Activated CD4-positive, alpha-beta T cell treated with anti-CD3 and anti-CD28 coated beads for 48 hours (primary cell): ENCODE measurements at places on chromosomes 2 and 18.

DNA sequence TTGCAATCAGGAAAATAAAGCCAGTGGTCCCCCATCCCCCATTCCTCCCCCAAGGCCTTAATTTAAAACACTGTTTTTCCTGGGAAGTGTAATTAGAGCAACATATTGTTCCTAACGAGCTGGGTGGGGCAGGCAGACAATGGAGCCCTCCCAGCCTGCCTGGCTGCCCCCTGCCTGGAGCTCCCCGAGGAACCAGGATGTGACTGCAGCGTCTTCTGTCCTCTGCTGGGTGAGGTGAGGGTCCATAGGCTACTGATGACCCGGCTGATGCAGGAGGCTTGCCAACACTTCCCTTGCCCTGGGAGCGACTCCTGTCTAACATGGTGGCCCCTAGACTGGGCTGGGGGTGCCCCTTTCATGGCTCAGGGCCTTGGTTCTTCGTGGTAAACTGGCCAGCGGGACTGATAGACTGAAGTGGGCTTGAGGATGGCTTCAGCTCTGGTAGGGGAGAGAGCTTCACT, 152.4 kb downstream of the DYSF start:
- DNase-seq: no peak

DNA sequence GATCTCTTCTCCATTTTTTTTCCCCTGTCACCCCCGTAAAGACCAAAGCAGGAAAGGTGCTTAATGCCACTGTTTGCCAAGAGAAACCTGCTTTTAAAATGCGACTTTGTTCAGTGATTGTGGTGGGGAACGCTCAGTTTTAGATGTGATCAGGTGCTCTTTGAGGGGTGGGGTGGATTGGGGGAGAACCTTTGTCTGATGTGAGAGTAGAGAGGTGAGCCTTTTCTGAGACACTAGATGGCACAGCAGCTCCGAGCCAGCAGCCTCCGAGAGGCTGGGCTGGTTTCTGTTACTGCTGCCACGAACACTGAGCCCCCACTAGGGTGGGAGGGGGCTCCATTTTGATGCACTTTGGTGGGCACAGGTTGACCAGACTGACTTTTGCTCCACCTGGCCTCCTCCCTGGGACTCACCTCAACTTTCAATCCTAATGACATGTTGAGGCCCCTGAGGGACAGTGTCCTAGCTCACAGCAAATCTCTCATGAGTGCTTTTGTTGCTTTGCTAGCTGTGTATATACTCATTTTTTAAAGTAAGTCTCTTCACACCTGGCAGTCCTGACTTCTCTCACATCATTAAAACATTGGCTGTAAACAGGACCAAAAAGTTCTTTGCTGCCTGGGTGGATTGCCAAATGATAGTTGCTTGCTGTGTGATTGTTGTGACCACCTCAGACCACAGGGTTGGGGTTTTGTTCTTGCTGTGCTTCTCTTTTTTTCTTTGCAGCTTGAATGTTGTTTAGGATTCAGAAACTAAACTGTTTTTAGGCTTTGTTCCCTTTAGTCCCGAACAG, 98.2 kb upstream of the MAP3K20 start:
- no peak for DNase-seq

DNA sequence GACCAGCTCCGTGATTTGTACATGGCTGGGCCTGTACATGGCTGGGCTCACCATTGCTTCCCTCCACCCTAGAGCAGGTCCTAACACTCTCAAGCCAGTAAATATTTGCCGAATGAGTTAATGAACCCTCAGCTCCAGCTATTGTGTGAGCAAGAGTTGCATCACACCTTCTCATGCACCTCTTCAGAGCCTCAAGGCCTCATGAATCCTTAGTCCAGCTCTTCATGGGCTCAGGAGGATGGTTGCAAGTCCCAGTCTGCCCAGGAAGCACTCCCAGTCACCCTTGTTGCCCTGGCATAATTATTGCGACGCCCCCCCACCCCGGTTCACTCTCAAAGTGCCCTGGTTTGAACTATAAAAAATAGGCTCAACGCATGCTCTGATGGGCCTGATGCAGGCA, 30.1 kb upstream of the GNAL start:
- no peak for DNase-seq

GRCh38 chr2:162379719-162380580, 36.0 kb downstream of the GCA start:
- no peak for DNase-seq

DNA sequence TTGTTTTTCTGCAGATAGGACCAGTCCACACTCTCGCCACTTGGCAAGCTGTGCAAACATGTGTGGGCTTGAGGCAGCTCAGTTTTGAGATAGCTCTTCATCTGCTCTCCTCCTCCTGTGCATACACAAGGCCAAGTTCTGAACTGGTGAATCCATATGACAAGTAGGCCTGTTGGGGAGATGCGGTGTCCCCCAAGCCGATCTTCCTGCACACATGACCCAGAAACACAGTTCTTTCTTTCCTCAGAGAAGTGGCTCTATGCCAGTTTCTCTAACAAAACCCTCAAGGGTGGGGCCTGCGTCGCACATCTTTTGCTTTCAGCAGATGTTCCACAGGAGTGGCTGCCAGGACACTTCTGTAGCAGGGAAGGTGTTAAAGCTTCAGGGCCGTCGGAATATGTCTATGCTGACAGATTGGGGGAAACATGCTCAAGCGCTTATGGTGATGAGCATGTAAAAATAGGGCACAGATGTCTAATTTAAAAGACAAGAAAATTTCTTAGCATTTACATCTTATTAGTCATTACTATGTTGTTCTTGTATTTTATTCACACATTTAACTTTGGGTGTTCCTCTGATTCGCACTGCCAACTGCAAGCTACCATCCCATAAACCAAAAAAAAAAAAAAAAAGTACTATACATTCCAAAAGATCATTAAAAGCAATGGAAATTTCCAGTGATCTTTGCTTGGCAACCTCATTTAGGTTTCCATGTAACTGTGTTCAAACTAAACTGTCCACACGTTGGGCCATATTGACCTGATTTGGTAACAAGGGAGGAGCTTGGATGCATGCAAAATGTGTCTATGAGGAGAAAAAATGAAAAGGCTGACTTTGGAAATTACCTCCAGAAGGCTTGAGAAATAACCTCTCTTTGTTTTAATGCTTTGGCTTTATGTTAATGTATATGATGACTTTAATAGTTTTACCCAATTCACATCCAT, 1055.5 kb upstream of the KLHL29 start:
- no peak for DNase-seq

DNA sequence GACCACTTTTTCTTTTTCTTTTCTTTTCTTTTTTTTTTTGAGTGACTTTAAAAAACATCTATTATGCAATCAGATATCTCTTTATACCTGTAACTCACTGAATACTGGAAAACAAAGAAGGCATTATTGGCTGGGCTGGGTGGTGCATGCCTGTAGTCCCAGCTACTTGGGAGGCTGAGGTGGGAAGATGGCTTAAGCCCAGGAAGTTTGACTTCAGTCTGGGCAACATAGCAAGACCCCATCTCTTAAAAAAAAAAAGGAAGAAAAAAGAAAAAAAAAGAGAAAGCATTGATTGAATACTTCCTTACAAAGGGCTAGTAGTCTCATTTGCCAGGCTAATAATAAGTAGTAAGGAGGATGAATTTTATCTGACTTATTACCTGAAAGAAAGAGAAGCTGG, 2.7 kb upstream of the MTCL1 start:
- no peak for DNase-seq

DNA sequence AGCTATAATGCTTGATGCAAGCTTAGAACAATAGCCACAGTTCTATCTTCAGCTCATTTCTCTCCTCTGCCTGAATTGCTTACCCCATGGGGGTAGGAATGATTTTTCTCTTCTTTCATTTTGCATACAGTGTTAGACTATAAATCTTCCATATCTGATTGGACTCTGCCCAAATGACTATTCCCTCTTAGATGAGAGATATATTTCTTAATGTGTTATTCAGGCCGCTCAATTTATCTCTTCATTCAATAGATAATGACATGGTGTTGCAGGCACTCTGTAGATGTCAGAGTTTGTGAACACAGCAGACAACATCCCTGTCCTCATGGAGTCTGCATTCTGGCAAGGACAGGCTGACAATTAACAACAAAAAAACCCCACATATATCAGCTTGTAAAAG, 443.7 kb upstream of the CELF4 start:
- DNase-seq: no peak

DNA sequence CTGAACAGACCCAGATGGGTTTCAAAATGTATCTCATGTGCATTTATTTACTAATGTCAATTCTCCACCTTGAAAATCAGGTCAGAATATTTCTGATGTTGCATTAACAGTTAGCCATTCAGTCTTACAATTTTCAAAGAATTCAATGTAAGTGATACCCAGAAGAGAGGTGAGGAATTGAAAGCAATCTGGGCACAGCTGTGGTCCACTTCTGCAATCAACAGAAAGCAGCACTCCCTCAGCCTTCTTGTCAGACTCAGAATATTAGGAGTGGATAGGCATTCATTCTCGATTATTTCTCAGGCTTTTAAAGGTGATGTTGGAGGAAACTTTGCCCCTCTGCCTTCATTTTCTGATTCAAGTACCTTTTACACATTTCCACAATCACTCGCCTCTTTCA, 15.7 kb downstream of the CCL20 start:
- no peak for DNase-seq

GRCh38 chr2:55229221-55229620, 2.9 kb downstream of the CLHC1 start:
- DNase-seq: no peak

- no peak for DNase-seq
These were observed 1.7 kb downstream of the CYTIP start for GRCh38 chr2:157442191-157442590.

GRCh38 chr2:197152451-197153228, 157.9 kb downstream of the ANKRD44 start:
- no peak for DNase-seq

DNA sequence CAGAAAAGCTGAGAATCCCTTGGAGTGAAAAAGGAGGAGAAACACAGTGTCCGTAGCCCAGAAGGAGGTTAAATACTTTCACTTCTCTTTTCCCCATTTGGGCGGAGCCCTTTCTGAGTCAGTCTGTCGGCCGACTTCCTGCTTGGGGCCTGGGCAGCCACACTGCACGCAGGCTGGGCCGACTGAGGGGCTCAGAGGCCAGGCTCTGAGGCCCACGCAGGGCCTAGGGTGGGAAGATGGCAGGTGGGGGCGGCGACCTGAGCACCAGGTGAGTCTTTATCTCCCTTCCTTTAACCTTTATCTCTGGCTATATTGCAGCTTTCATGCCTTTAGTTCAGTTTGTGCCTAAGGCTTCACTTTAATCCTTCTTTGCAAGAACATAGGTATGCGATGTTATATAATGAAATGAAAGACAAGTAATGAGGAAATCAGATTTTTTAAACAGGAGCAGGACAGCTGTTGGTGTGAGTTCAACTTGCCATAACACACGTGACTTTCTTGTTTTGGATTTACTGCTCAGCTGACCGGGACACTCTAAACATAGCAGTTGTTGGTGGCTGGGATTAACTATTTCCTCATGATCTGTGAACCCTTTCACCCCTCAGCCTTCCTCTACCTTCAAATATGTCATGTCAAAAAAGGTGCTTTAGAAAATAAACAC, at the start of gene SP100:
SP100 (plus strand) TSS at position 141 of the 661 bp plus-strand sequence; CDS start at position 237, 96 bp downstream.
- DNase-seq: peak; percentile 81

DNA sequence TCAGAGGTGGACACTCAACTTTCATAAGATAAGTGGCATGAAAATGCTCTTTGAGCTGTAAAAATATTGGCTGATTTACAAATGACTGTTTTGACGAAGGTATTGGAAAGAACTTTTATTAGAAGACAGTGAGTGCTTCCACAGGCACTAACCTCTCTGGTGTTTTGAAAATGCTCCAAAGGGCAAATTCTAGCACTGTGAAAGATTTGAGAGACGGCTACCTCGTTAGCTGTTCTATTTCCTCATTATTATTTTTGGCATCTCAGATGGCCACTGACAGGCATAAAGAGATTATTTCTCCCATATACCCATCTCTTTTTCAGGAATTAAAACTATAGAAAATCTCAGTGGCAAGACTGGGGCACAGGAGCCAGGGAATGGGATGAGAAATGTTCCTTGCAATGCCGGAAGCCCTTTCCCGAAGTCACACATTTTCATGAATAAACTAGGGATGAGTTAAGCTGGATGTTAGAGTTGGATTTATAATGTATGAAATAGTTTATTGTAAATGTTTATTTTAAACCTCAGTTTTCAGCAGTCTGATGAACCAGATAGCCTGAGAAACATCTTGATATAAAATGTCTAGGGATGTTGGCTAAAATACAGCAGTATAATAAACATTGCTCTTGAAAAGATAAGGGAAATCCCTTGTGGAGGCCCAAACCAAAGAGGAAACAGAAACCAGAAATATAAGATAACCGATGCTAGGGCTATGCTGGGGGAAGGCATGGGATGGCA, 175.7 kb downstream of the ASB1 start:
- no peak for DNase-seq

- DNase-seq: no peak
These were observed 79.6 kb downstream of the KLF7 start for GRCh38 chr2:207086136-207086535.

- no peak for DNase-seq
These were observed at the start of gene ABCB11 for GRCh38 chr2:169031202-169031601. Gene ABCB11 (minus strand): TSS chr2:169031324. CDS start chr2:169018125, 13,199 bp downstream.

DNA sequence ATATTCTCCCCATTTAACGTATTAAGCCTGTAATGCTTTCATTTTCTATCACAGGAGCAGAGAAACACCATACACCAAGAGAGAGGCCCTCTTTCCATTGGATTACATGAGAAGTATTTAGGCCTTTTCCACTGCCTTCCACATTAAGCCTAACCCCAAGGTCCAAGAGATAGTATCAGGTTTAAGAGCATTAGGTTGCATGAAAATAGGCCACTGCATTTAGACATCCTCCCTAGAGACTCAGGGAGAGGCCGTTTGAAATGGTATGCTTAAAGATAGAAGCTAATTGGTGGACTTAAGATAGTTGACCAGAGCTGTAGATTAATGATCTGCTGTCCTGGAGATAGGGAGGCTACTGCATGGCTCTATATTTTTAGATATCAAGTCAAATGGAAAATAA, 128.5 kb upstream of the PTPRM start:
- DNase-seq: no peak

GRCh38 chr2:86562485-86562921, 740 bp downstream of the CHMP3 start:
- no peak for DNase-seq

DNA sequence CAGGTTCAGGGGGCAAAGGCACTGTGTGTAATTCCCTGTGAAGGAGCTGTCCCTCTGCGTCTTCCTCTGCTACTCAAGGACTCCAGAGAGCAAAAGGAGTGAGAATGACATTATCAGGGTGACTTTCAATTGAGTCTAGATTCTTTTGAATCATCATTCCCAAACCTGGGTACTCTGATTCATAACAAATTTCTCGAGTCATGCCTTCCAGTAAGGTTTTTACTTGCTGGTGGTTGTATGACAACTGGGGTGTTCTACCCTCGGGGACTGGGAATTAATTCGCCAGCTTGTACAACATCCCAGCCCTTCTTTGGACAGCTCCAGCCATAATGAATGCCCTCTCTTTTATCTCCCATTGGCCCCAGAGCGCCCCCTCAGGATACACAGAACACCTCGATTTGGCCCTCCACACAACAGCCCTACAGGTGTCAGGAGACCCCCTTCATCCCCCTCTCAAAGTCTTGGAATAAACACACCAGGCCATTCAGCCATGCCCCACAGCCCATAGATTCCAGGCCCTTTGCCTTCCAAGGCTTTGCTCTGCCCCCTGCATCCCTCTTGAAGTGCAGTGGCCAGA, 254.5 kb downstream of the KLHL29 start:
- peak; percentile 15 for DNase-seq
